HAP-1 (cell line): ENCODE measurements at places on chromosomes 12 and 14.

DNA sequence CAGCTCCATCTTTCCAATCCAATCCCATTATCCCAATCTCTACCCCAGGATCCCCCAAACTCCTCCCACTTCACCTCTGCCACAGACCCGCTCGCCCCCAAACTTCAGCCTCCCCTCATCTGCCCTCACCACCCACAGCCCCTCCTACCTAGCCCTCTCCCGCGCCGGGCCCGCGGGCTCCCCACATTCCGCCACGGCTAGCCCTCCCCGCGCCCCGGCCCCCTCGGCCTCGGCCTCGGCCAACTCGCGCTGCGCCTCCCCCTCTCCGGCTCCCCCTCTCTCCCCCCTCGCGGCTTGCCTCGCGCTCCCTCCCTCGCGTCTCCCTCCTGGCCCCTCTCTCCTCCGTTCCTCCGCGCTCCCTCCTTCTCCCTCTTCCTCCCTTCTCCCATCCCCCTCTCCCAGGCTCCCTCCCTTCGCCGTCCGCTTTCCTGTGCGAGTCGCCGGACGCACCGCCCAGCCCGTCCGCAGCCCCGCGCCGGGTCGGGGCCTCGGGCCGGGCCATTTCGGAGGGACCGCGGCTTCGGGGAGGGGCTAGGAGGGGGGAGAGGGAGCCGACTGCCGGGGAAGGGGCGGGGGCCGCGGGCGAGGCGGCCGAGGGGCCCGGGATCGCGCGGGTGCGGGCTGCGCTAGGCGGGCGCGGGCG, at the start of gene ATN1:
Gene ATN1, plus strand, starts transcription at position 581 of the 643 bp plus-strand sequence. CDS start 6,043 bp downstream, outside the sequence.
- DNase-seq = peak; percentile 84

DNA sequence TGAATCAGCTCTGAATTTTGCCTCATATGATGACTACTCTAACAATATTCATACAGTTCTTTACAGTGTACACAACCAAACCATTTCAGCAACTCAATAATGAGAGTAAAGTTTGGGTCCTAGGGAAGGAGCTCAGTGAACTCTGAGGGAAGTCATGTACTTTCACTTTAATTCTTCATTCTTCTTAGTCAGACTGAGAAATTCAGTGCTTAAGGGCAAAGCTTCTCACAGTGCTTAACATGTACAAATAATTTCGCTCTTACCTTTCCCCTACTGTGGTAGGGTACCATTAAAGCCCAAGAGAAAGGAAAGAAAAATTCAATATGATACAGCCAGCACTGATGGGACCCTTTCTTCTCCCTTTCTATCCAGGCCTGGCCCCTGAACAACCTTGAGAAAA, 435.0 kb downstream of the NELL2 start:
- DNase-seq = no peak

GRCh38 chr12:48126953-48127630, 7.9 kb downstream of the PFKM start:
- no peak for DNase-seq

DNA sequence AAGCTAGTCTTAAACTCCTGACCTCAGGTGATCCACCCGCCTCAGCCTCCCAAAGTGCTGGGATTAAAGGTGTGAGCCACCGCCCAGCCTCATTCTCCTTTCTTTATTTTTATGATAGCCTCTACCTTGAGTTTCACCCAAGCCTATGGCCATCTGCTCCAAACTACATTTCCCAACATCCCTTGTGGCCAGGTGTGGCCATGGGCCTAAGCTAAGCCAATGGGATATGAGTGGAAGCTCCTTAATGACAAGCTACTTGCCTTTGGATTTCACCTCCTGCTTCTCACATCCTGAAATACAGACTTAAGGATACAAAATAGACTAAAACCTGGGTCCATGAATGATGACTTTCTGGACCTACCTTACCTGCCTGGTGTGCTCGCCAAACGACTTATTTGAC, 46.2 kb downstream of the DPF3 start:
- DNase-seq = no peak
